Esophagus mucosa (tissue), 1 donor: ENCODE measurements at places on chromosomes 12 and 14. TPM values are rescaled to one million over a fixed set of nuclear protein-coding genes. Genes with fewer than 3 reads are reported as not detected.
A peak's percentile ranks its signal among the peaks of the same experiment; 100 is the strongest.

The ITFG2 gene
- 17.8 TPM for total RNA-seq

The LRRC9 gene
- total RNA-seq, result 0.12 TPM

The HPD gene
- total RNA-seq, result 0.28 TPM

DNA sequence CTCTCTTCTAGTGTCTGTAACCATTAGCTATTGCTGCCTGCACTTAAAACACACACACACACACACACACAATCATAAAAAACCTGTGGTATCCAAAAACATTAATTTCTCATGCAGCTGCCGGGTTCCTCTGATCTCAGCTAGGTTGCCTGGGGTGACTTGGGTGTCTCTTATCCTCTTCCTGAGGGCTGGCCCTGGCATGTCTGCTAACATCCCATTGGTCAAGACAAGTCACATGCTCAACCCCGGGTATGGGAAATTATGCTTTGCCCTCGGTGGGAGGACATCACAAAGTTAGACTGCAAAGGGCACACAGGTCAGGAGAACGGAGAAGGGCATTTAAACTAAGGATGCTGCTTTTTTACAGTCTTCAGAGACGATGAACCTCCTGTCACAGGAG, 55.7 kb downstream of the TRPV4 start:
- ATAC-seq, result peak; percentile 29
